A549 treated with DMSO at 1 μM for 4 hours (cell line): ENCODE measurements at places on chromosomes 13 and 19. TPM values are rescaled to one million over a fixed set of nuclear protein-coding genes. Genes with fewer than 3 reads are reported as not detected.

Gene NOVA2
- 0.08 to 0.13 TPM (median 0.12 TPM) in 5 replicates for total RNA-seq

Gene LRP3
- 36.5 to 60.5 TPM (median 53.6 TPM) in 5 replicates for total RNA-seq

Gene FBN3
- 0.01 TPM in 1 of 5 replicates, not detected in the others for total RNA-seq

Gene DDX39A
- total RNA-seq: 113 to 135 TPM (median 124 TPM) in 5 replicates

Gene FLT1
- 0.05 TPM in 1 of 5 replicates, not detected in the others for total RNA-seq

Gene CD209
- not detected in 5 replicates for total RNA-seq
